GM23248 (cell line): ENCODE measurements at places on chromosomes 2 and 18.
A peak's percentile ranks its signal among the peaks of the same experiment; 100 is the strongest.

GRCh38 chr2:147884830-147885229 is 40.0 kb downstream of the ACVR2A start:
- DNase-seq: no peak

DNA sequence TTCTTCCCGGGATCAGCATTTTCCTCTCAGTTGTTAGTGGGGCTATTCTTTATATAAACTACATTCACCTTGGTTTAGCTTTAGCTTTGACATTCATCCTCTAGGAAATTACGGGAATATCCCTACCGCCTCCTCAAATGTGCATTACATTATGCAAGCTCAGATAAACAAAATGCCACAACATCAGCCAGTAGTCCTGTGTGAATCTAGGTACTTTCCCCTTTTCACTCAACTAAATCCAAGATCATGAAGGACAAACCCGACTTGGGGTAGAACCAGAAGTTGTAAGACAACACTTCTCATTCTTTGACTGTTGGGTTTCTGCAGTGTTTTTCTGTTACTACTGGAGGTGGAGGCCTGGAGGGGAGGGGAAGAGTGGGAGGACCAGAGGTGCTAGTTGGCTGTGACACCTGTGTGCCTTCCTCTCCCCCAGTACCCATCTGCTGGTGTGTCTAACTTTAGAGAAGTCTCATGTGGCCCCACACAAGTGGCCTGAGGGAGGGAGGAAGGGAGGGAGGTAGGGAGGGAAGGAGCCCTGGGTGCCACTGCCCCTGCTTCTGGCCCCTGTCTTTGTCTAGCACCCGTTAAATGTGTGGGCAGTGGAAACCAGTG is 84.8 kb upstream of the BCL2L11 start:
- DNase-seq: no peak

GRCh38 chr2:236352761-236353593 is 88.8 kb upstream of the ASB18 start:
- peak; percentile 67 for DNase-seq

DNA sequence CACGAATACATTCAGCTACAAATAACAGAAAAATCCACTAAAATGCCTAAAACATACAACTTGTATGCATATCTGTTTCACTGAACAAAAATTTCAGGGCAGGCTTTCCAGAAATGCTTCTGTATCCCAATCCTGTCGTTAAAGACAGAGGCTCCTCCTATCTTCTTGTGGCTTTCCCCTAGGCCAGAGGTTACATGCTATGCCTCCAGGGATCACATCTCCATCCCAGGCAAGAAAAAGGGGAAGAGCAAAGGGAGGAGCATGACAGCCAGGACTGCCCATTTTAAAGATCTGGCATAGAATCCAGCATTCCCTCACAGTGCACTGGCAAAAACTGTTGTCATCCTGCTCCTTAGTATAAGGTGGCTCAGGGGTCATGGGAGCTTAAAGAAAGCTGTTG is 268.7 kb upstream of the SETBP1 start:
- DNase-seq: peak; percentile 1

GRCh38 chr2:231927566-231927890 is 1.3 kb upstream of the NPPC start:
- DNase-seq: no peak

- DNase-seq: peak; percentile 88
Observed at GRCh38 chr2:182504903-182505302, 78.1 kb upstream of the PDE1A start.

- no peak for DNase-seq
Observed at GRCh38 chr2:241194811-241195210, 6.3 kb downstream of the ANO7 start.

- no peak for DNase-seq
Observed at GRCh38 chr2:75210409-75210808, 11.1 kb upstream of the TACR1 start.

- no peak for DNase-seq
Observed at GRCh38 chr2:24107336-24107735, 15.8 kb downstream of the PFN4 start.

DNA sequence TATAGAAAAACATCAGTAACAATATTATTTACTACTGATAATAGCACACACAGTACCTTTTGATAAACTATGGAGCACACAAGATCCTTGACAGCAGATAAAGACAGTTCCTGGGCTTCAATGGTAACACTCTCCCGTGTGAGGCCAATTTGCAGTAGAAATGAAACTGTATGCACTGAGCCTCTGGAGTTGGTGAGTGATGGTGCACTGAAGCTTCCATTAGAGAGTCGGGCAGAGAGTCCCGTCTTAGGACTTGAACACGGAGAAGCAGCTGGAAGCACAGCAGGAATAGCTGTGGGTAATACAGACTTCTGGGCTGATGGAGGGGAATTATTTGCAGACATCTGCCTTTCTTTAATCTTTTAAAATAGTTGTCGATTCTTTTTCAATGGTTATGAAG is 8.5 kb downstream of the PRKD3 start:
- no peak for DNase-seq

- DNase-seq: no peak
Observed at GRCh38 chr2:165508927-165509326, 39.4 kb downstream of the CSRNP3 start.

DNA sequence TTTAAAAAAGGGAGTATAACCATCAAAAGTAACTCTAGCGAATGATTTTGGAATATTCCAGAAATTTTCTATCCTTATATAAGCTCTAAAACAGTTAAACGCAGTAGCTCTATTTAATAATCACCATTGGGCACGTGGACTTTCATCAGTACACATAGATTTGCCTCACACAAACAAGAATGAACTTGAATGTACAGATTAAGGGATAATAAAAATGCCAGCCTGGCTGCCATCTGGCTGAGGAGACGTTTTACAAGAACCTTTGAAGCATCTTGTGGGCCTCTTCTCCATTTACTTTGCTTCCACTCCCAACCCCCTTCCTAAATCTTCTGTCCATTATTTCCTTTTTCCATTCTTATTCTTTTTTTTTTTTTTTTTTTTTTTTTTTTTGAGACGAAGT is 47.2 kb downstream of the AGAP1 start:
- no peak for DNase-seq

DNA sequence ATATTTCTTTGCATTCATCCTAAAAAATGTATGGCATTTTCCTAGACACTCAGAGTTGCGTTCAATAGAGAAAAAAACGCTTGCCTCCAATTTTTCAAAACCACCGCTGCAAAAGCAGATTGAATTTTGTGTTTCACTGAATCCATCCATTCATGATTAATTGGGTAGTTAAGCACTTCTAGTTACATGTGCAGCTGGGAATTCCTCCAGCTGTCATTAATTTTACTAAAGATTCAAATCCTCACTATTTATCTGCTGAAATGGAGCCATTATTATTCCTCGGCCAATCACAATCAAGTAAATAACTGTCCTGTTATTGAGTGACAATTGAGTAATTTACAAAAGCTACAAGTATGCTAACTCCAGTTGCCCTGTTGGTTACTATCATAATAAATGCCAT is 75.8 kb upstream of the ARL5A start:
- DNase-seq: no peak

DNA sequence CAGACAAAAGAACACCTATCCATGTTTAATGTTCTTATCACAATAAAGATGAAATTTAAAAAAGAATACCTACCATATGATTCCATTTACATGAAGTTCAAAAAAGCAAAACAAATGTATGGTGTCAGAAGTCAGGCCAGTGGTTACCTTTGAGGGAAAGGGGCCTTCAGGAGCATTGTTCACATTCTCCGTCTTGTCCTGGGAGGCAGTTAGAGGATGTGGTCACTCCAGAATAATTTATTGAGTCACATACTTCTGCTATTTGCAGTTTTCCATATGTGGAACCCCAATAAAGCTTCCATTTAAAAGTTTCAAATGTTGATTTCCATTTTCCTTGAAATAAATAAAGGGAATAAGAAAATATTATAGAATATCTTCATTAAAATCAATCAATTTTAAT is 41.6 kb upstream of the POU3F3 start:
- DNase-seq: no peak

GRCh38 chr2:65749545-65749944 is 317.1 kb upstream of the SPRED2 start:
- DNase-seq: peak; percentile 6

- no peak for DNase-seq
Observed at GRCh38 chr2:30731706-30732105, 75.5 kb downstream of the CAPN13 start.

- DNase-seq: no peak
Observed at GRCh38 chr18:49096021-49096420, 145.3 kb upstream of the SMAD7 start.

- DNase-seq: no peak
Observed at GRCh38 chr2:25926984-25927756, 48.9 kb upstream of the ASXL2 start.

GRCh38 chr2:171610824-171611223 is 76.4 kb upstream of the DYNC1I2 start:
- no peak for DNase-seq

- no peak for DNase-seq
Observed at GRCh38 chr2:10223471-10223870, 79.2 kb upstream of the HPCAL1 start.

- DNase-seq: no peak
Observed at GRCh38 chr2:11872247-11872947, 126.0 kb downstream of the LPIN1 start.

DNA sequence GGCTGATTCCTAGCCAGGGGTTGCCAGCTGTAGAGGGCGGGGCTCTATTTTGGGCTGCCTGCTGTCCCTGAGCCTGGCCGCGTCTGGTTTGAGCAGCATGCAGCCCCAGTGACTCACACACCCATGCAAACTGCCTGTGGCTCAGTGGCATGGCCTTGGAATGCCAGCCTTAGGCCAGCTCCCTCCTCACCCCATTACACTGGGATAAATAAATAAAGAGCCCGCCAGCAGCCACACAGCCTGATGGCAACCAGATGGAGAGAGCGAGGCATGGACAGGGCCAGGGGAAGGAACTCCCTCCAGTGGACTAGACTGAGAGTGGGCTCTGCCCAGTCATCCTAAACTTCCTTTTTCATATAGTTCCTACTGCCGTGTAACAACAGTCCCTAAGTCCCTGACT is 18.3 kb downstream of the NHEJ1 start:
- peak; percentile 96 for DNase-seq

DNA sequence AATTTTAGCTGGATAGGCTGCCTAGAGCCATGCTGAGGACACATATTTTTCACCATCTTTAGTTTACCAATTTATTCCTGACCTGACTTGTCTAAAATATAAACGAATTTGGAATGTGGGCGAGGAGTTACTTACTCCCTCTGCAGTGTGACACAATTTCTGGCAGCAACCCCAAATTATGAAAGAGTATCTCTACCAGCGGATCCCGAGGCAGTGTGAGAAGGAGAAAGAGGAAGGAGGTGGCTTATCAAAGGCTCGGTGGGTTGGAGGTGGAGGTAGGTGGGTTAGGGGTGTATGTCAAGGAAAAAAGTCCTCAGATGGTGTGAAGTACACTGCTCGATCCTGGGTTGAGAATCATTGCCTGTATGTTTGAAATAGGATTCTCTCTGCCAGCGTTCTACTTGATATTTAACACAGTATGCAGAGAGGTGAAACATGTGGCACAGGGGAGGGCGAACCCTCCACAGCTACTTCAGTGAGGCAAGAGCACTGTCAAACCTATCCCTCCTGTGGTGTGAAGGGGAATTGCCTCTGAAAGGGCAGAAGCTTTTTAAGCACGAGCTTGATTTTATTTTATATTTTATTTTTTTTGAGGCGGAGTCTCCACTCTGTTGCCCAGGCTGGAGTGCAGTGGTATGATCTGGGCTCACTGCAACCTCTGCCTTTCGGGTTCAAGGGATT is 76.0 kb downstream of the RFTN2 start:
- DNase-seq: peak; percentile 58

DNA sequence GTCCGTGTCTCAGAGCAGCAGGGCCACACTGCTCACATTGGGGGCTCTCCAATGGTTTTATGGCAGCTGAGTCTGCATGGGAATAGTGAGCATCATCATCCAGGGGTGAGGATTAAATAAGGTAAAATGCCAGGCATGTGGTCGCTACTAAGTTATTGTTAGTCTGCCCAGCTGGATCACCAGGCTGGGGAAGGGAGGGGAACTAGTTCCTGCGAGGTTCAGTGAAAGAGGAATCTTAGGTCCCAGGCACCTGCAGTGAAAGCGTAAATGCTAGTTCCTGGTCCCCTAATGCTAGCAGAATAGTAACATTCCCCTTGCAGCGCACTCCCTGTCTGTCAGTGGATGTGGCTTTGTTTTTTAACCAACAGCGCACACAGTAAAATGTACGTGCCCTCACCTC is 60.1 kb downstream of the ARHGEF4 start:
- DNase-seq: no peak

DNA sequence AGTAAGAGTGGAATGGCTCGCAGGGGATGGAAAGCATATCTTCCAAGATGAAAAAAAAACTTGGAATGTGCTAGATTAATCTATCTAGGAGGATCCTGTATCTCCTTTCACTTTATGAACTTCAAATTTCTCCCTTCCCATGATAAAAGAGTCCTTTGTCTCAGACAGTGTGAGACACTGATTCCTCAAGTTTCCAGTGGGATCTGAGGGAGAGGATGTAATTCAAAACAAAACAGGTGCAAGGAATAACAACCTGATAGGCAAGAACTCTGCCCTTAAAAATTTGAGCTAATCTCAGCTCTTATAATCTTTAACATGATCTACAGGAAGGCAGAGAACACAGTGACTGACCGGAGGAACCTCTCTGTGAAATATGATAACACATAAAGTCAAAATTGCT is 162.0 kb upstream of the ZFP36L2 start:
- no peak for DNase-seq

GRCh38 chr2:121804340-121804739 is 48.9 kb downstream of the TSN start:
- DNase-seq: no peak

GRCh38 chr2:70994009-70994698 is 519 bp downstream of the TEX261 start:
- DNase-seq: peak; percentile 77

GRCh38 chr2:32811696-32812095 is 135.1 kb upstream of the LTBP1 start:
- no peak for DNase-seq

- no peak for DNase-seq
Observed at GRCh38 chr2:207884127-207884526, 114.4 kb upstream of the FZD5 start.

DNA sequence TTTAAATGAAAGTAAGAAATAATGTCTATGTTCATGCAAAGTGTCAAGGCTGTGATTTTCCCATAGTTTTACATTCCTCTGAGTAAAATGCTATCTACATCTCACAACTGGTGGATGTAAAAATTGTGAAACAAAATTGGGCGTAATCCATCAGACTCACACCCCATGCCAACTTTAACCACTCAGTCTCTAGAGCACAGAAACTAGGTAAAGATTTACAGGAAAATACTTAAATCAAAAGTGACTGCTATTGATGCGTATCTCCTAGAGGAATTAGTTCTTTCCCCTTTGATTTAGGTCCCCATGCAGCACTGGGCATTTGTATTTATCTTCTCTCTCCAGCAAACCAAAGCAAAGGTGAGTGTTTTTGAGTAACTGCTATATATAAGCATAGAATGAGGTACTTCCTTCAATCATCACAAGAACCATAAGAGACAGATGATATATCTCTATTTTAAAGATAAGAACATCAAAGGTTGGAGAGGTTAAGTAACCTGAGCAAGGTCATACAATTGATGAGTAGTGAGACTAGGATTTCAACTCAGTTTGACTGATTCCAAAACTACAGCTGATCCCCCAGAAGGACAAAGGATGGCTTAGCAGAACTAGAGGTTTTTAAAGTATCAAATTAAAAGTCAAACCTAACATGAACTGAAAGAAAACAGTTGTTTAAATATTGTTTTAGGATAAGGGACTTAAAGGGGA is 594.0 kb upstream of the ACVR2A start:
- no peak for DNase-seq
